Stimulated activated CD4-positive, alpha-beta T cell treated with anti-CD3 and anti-CD28 coated beads, Interleukin-15, amount 100 ng/mL, for 48 hours (primary cell): ENCODE measurements at places on chromosomes 13 and 19.

DNA sequence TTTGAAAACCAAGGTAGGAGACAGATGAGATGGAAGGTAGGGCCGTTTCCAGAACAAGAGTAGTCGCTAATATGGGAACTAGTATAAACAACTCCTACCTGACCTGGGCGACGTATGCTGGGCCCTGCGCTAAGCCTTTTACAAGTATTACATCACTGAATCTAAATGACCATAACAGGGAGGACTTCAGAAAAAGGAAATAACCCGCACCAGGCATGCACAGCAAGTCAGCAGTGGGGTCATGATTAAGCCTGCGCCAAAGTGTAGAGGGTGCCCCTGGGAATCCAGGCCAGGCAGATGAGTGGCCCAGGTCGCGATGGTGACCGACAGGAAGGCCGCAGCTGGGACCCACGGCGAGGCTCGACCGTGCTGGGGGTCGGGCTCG lies 613 bp downstream of the ATP13A1 start:
- DNase-seq, result no peak

DNA sequence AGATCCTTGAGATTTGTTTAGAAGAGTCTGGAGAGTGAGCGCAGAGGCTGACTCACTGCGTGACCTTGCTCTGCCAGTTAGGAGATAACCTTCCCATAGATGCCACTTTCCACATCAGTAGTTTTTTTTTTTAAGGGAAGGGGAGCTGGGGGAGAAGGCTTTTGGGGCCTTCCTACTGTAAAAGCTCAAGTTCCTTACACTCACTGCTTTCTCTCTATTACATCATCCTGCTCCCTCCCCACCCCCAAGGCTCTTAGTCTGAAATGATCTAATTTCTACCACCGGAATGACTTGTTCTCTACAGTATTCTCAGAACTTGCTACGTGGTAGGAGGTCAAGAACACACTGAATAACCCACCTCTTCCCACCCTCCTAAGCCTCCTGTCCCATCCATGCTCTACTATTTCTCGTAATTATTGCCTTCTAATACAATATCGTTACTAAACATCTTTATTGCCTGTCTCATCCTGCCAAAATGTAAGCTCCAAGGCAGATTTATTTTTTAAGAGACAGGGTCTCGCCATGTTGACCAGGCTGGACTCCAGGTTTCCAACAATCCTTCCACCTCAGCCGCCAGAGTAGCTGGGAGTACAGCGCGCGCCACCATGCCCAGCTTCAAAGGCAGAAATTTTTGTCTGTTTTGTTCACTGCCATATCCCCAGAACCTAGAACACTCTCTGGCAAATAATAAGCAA lies 1.2 kb downstream of the LONP1 start:
- peak; percentile 63 for DNase-seq

- peak; percentile 62 for DNase-seq
These were observed 19.7 kb upstream of the EDDM13 start for GRCh38 chr19:56252699-56253422.

DNA sequence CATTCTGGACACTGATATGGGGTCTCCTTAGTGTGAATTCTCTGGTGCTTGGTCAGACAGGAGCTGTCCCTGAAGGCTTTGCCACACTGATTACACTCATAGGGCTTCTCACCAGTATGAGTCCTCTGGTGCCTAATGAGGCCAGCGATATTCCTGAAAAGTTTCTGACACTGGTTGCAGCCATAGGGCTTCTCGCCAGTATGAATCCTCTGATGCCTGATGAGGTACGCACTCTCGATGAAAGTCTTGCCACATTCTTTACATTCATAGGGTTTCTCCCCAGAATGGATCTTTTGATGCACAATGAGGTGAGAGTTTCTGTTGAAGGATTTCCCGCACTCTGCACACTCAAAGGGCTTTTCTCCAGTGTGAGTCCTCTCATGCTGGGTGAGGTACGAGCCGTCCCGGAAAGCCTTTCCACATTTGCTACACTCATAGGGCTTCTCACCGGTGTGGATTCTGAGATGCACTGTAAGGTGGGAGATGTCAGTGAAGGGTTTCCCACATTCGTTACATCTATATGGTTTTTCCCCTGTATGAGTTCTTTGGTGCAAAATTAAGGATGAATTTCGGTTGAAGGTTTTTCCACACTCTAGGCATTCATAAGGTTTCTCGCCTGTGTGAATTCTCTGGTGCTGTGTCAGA lies 22.4 kb downstream of the ZNF329 start:
- DNase-seq, result no peak

DNA sequence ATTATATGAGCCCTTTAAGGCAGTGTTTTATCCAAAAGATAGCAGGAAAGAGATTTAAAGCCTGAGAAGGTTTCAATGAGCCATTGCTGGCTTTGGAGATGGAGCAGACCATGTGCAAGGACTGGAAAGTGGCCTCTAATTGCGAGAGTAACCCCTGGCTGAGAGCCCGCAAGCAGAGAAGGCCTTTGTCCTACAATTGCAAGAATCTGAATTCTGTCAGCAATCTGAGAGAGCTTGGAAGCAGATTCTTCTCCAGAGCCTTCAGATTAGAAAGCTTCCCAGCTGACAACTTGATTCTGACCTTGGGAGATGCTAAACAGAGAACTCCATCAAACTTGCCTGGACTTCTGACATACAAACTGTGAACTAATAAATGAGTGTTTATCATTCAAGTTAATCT lies 528.7 kb upstream of the KLF12 start:
- DNase-seq, result no peak

- DNase-seq, result no peak
These were observed 526.0 kb upstream of the SPRY2 start for GRCh38 chr13:80866921-80867320.
